ENCODE measurements at places on chromosomes 1 and 21.

GRCh38 chr1:220151454-220151853 lies 57.5 kb downstream of the IARS2 start:
- DNase-seq = no peak

GRCh38 chr1:116382321-116382720 lies 9.3 kb downstream of the ATP1A1 start:
- no peak for DNase-seq

DNA sequence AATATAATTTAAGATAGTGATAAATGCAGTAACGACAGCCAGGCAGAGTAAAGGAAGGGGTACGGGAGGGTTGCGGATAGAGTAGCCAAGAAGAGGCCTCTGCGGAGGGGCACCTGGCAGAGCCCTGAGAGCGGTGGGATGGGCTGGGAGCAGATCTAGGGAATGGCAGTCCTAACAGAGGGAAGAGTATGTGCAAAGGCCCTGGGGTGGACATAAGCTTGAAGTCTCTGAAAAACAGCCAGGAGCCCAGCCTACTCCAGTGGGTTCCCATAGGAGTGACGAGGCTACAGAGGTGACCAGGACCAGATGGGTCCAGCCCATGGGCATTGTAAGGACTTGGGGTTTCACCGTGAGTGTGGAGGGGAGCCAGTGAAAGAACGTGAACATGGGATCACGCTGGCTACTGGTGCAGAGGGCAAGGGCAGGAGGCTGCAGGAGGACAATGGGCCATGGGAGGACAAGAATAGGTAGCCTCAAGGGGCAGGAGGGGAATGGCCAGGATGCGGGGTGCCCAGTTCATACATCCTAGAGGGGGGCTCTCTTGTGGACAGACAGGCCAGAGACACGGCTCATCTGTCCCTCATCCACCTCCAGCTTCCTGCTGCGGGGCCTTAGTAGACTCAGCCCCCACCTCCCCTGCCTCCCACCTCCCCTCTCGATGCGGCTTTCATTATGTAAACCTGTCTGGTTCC lies 185.7 kb upstream of the VAMP3 start:
- DNase-seq = no peak

DNA sequence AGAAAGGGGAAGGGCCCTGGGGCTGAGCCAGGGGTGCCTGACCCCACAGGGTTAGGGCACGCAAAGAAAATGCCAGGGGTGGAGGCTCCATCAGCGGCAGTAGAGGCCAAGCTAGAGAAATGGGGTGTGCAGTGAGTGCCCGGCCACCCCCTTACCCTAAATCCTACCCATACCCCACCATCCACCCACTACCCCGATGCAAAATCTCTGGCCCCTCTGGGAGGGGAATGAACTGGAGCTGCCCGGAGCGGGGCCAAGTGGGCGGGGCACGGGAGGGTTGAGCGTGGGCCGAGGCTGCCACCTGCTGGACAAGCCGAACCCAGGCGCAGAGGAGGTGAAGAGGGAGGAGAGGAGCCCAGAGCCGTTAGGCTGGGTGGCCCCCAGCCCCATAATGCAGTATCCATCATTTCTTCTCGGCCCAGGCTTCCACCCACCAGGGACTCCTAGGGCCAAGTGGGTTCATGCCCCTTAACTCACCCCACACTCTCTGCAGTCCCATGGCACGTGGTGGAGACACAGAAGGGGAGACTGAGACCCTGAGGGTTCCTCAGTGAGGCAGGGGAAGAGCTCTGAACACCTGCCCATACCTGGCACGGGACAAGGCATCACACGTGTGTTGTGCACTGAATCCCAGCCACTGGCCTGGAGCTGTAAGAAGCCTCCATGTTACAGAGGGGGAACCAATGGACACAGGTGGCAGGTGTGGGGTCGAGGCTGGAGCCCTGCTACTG lies 1.4 kb upstream of the C1QC start:
- peak; percentile 61 for DNase-seq

- DNase-seq = no peak
Observed at GRCh38 chr1:116457946-116458604, 85.0 kb downstream of the ATP1A1 start.

DNA sequence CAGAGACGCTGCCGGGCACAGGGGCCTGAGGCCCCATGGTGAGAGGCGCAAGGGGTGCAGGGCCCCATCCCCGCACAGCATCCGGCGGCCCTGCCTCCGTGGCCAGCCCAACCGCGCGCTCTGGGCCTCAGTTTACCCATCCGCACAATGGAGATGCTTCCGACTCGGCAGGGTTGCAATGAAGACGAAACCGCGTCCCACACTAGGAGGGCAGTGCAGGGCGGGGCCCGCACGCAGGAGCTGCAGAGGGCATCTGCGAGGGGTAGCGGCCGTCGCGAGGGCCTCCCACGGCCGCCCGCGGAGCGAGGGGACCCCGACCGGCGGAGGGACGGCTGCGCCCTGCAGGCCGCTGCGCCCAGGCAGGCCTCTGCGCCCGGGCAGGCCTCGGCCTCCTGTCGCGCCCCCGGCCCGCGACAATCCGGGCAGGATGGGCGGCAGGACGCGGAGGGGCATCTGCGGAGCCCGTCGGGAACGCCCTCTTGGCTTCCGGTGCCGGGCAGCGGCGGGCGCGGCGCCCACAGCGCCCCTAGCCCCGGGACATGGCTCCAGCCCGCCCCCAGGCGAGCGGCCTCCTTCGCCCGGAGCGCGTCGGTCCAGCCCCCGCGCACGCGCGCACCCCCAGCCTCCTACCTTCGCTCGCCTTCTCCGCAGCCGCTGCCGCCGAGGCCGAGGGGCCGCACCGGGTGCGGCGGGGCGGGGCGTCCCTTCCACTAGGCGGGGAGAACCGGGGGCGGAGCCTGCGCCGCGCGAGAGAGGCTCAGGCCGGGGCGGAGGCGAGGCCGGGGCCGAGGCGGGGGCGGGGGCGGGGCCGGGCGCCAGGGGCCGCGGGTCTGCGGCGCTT lies 15.3 kb downstream of the RNU1-1 start:
- peak; percentile 78 for DNase-seq

DNA sequence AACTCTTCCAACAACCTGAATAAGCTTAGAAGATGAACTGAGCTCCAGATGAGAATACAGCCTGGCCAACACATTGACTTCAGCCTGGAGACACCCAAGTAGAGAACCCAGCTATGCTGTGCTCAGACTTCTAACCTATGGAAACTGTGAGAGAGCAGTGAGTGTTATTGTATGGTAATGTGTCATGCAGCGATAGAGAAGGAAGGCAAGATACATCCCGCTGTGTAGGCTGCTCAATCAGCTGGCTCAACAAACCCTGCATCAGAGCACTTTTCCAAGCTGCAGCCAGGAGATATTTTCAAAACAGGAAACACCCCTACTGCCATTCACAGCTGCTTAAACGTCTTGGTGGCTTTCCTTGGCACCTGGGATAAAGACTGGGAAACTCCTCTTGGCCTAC lies 321.3 kb downstream of the SIPA1L2 start:
- no peak for DNase-seq

GRCh38 chr1:12087797-12088314 lies 24.8 kb downstream of the TNFRSF8 start:
- peak; percentile 45 for DNase-seq

- DNase-seq = no peak
Observed at GRCh38 chr1:205067031-205067430, 17.2 kb downstream of the TMEM81 start.

- peak; percentile 32 for DNase-seq
Observed at GRCh38 chr1:16420424-16421118, 16.7 kb downstream of the SPATA21 start.

DNA sequence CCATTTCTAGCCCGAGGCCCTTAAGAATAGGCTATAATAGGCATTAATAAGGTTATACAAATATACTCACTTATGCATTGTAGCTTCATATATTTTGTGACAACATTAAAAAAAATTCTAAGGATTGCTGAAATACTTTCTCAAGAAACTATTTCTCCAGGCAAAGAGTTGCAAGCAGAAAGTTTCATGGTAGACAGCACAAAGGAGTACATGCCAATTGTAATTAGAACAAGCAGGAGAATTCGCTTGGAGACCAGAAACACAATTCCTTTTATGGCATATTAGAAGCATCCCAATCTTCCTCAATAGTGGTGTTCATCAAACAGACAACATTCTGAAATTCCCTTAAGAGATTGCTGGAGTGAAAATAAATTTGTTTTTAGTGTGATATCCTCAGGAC lies 122.8 kb downstream of the CRB1 start:
- no peak for DNase-seq

GRCh38 chr1:21610027-21610426 lies 59.1 kb downstream of the RAP1GAP start:
- DNase-seq = no peak

DNA sequence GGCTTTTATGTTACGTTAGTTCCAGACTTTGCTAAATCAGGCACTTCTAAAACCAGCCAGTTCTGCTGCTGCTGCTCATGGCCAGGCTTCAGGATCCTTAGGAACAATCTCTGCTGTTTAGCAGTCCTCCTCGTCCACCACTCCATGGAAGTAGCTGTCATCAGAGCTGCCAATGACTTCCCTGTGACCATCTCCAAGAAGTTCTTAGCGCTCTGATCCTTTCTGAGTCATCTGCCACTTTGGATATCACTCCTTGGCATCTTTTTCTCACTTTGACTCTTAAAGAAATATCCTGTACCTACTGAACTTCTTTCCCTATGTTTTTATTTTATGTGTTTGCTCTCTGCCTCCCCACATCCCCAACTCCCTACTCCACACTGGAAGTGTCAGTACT lies 14.7 kb upstream of the IRF2BP2 start:
- no peak for DNase-seq

DNA sequence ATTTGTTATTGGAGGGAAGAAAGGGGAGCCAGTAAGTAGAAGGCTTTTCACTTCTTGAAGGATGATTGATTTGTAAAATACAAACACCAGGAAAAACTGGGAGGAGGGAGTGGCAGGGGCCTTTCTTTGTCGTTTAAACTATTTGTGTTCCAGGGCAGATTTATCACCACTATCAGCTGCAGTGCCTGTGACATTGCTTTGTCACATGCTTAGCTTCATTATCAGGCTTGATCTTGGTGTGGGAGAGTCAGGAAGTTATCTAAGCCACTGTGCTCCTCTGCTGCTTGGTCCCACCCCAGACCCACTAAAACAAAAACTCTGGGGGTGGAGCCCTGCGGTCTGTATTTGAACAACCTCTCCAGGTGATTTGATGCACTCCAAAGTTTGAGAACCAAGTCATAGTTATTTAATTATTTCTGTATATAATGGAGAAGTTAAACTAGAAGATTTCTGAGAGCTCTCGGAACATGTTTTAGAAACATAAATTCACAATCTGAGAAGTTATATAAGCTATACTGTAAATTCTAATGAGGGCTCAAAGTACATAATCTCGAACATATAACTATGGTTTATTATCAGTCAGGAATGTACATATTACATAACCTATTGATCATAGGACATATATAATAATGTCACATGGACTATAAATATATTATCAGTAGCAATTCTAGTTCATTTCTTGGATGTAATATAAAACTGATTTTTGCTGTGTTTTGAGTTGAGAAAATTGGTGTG lies 87.9 kb downstream of the CDC14A start:
- peak; percentile 70 for DNase-seq

DNA sequence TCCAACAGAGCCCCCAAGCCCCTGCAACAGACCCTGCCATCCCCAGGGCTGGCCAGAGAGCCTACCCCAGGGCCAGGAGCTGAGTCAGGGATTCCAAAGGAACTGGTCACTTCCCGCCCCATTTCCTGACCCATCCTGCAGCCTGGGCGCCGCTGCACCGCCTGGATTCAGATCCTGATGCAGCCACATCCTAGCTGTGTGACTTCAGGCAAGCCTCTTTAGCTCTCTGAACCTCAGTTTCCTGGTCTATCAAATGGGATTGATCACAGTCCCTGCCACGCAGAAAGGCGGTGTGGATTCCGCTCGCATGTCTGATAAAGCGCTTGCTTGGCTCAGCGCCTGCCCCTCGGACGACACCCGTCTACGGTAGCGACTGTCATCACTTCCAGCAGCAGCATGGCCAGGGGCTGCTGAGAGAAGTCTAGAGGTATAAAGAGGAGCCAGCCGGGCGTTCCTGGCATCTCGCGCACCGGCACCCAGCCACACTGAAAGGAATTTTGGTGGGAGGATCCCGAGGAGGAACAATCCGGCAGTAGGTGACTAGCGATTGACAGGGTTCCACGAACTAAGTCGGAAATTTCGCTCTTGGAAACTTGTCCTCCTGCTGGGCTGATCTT lies 10.1 kb downstream of the EPHA2 start:
- DNase-seq = no peak

- DNase-seq = no peak
Observed at GRCh38 chr1:226872437-226872836, 2.0 kb downstream of the PSEN2 start.

GRCh38 chr1:29329022-29329775 lies 92.9 kb downstream of the PTPRU start:
- DNase-seq = no peak

DNA sequence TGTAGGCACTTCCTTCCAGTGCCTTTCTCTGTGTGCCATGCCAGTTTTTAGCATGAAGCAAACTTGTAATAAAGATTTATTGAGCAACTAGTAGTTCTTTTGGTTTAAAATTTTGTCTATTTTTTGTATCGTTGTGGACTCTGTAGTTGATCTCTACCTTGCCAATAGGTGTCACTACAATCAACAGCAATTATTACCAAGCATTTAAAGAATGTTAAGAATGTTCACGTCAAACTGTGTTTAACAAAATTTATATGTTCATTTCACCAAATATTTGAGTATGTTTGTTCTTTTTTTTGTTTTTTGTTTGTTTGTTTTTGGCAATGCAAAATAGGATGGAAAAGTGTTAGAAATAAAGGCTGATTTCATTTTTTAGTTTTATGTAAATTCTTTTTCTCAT lies 208.1 kb downstream of the PATJ start:
- no peak for DNase-seq

GRCh38 chr21:44593598-44594405 lies 1.5 kb upstream of the KRTAP10-6 start:
- DNase-seq = no peak

GRCh38 chr21:34268493-34268892 lies 95.3 kb upstream of the KCNE2 start:
- no peak for DNase-seq

GRCh38 chr1:5386371-5386770 lies 605.9 kb downstream of the NPHP4 start:
- no peak for DNase-seq

DNA sequence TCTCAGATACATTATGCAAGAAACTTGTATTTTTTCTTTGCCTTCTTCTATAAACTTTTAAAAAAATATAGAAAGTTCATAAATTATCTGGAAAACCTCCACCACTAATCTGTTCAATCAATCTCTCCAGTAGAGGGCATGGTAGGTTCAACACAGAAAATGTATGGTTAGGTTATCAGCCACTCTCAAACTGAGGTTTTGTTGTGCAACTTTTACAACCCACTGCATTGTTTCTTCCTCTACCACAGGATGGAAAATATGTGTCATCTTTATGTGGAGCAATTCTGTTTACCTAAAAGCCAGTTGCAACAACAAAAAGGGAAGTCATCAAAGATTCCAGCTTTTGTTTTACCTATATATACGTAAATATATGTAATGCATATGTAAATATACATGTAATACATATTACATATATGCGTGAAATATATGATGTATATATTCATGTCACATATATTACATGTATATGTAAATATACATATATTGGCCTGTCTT lies 3.0 kb upstream of the RGS2 start:
- peak; percentile 31 for DNase-seq

DNA sequence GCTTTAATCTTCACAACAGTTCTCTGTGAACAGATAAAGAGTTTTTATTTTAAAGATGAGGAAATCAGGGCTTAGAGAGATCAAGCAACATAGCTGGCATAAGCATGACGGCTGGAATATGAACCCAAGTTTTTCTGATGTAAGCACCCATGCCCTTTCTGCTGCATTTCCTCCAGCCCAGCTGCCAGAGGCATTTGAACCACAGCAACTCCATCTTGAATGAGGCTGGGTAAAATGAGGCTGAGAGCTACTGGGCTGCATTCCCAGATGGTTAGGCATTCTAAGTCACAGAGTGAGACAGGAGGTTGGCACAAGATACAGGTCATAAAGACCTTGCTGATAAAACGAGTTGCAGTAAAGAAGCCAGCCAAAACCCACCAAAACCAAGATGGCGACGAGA lies 90.0 kb downstream of the WDR64 start:
- no peak for DNase-seq

Data from activated CD4-positive, alpha-beta T cell treated with anti-CD3 and anti-CD28 coated beads for 4 hours (primary cell).